Suprapubic skin (tissue), 4 donors: ENCODE measurements at places on chromosomes 5 and 9.

GRCh38 chr5:151107738-151108520 lies 27.1 kb upstream of the TNIP1 start:
- no peak for DNase-seq

GRCh38 chr5:180858586-180858985 lies 2.5 kb downstream of the ZFP62 start:
- no peak for DNase-seq

DNA sequence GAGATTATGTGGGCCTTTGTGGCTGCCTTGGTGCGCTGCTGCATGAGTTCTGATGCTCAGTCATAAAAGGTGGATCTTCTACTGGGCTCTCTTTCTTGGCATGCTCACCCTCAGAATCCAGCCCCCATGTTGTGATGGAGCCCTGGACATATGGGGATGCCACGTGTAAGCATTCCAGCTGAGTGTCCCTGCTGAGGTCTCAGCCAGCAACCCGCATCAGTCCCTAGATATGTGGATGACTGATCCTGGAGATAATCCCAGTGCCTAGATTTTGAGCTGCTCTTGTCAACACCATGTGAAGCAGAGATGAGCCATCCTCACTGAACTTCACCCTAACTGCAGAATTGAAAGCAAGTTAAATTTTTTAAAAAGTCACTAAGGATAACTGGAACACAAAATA lies 390.1 kb downstream of the DMRT2 start:
- no peak for DNase-seq

DNA sequence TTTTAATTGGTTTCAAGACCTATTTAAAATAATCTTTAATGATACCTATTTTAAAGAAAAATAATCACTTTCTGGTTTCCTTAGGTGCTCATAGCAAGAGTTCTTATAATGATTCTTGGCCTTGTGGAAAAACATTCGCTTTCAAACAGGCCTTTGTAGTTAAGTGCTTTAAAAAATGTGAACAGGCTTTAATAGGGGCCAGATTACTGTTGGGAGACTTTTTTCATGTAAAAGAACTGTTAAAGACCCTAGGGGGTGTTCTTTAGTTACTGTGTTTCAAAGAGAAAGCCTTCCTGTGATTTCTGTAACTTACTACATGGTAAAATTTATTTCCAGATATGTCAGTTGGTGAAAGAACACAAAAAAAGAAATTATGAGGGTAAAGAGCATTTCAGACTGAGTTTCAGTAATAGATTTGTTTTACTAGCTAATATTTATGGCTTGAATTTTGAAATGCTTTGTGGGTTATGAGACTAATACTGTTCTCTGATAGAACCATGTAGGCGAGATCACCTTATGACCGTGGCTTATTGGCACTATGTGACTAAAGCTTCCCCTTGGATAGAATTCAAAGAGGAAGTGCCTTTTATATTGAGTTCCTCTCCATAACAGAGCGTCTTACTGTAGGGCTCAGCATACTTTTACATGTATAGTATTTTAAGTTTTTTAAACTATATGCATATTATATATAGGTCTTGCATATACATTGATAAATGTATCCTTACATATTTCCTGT lies 70.7 kb downstream of the CSNK1G3 start:
- DNase-seq = no peak

DNA sequence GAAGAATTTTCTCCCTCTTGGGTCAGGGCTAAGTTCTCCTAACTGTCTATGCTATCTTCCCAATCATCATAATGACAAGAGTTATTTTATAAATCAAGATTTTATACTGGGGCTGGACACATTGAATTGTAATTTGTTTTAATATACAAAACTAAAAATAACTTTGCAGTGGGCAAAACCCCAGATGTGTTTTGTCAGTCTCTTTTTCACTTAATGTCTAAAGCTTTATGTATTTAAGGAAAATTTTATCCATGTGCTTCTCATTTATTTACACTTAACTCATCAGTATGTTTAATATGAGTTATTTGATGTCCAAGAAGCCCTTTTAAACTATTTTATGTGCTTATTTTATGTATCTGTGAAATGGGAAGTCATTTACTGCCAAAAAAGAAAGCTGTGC lies 362.8 kb upstream of the ADAMTSL1 start:
- DNase-seq = no peak

- no peak for DNase-seq
Observed at GRCh38 chr5:154625031-154625430, 130.1 kb upstream of the LARP1 start.

- DNase-seq = no peak
Observed at GRCh38 chr5:68032216-68032762, 183.3 kb upstream of the PIK3R1 start.

- no peak for DNase-seq
Observed at GRCh38 chr5:96633820-96634219, 28.4 kb upstream of the CAST start.

DNA sequence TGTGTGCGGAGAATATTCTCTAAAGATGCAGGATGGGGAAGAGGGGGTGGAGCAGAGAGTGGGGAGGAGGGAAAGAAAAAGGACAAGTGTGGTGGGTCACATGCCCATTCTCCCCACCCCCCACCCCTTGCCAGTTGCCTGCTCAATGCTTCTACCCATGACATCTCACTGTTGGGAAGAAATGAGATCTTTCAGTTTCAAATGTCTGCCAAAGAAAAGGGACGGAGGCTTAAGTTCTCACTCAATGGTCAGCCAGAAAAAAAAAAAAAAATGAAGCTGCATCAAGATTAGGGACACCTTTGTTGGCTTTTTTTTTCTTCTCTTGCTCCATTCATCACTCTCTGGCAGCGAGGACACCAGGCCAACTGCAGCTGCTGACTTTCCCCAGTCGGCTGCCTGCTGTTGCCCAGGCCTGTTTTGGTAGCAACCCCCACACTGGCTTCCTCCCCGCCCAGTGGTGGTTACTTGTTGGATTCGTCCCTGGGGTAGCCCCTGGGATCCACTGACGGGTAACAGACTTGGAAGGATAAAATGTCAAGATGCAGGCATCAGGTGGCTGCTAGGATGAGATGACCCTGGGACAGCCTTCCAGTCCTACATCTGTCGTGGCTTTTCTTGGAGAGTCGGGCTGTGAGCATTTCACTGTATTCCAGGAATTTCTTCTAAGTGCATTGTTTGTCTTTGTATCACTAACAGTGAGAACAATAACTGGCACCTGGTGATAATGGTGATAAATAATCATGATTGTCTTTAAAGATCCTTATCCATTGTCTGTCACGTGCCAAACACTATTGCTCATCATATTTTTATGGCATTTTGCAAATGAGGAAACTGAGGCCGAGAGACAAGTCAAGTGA lies 9.1 kb downstream of the WWC1 start:
- DNase-seq = no peak

- no peak for DNase-seq
Observed at GRCh38 chr9:133852431-133852830, 114.3 kb upstream of the SARDH start.

GRCh38 chr5:448061-448765 lies 5.2 kb downstream of the EXOC3 start:
- DNase-seq = peak; percentile 77

DNA sequence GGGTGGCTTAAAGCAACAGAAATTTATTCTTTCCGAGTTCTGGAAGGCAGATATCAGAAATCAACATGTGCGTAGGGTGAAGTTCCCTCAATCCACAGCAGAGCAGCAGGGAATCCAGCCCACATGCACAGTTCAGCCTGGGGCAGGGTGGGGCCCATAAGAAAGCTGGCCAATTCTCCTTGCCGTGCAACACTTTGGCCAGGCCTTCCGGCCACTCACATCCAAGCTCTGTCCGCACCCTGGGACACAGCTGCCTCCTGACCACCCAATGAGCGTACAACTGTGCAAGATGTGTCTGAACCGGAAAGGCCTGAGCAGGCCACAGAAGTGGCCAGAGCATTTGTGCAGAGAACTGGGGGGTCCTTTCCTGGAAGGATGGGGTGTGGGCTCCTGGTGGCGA lies 274.9 kb downstream of the GADD45G start:
- peak; percentile 85 for DNase-seq

DNA sequence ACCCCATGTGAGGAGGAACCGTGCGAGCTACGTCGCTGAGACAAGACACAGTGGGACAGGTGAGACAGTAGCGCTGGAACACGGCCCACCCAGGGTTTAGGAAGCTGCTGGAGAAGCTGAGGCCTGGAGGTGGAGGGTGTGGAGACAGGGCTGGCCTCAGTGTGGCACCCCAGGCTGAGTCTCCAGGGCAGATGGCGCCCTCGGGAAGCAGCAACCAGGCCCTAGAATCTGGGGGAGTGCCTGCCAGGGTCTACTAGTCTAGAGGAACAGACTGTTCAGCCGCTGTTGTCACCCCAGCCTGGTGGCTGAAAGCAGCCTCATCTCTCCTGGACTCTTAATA lies 4.6 kb upstream of the TERT start:
- peak; percentile 77 for DNase-seq

- no peak for DNase-seq
Observed at GRCh38 chr9:109320331-109320741, 523 bp downstream of the EPB41L4B start.

DNA sequence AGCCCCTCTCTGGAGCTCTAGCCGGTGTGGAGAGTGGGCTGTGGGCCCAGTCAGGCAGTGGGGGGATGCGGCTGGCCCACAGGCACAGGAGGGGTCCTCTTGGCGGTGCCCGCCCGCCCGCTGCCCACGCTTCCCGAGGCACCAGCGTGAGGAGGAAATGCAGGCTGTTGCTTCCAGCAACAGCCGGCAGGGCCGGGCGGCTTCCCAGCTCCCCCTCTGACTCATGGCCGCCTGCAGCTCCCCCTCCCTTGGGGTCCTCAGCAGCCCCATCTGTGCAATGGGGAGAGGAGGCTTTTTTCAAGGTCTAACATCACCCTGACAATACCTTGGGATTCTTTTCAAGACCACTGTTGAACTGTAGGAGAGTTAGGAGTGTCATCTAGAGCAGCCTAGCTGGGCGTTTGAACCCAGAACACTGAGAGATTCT lies 10.4 kb downstream of the CXXC5 start:
- no peak for DNase-seq

GRCh38 chr5:69305512-69305911 lies 27.1 kb downstream of the CCDC125 start:
- DNase-seq = no peak

GRCh38 chr5:137880313-137880712 lies 8.9 kb upstream of the PKD2L2 start:
- no peak for DNase-seq

DNA sequence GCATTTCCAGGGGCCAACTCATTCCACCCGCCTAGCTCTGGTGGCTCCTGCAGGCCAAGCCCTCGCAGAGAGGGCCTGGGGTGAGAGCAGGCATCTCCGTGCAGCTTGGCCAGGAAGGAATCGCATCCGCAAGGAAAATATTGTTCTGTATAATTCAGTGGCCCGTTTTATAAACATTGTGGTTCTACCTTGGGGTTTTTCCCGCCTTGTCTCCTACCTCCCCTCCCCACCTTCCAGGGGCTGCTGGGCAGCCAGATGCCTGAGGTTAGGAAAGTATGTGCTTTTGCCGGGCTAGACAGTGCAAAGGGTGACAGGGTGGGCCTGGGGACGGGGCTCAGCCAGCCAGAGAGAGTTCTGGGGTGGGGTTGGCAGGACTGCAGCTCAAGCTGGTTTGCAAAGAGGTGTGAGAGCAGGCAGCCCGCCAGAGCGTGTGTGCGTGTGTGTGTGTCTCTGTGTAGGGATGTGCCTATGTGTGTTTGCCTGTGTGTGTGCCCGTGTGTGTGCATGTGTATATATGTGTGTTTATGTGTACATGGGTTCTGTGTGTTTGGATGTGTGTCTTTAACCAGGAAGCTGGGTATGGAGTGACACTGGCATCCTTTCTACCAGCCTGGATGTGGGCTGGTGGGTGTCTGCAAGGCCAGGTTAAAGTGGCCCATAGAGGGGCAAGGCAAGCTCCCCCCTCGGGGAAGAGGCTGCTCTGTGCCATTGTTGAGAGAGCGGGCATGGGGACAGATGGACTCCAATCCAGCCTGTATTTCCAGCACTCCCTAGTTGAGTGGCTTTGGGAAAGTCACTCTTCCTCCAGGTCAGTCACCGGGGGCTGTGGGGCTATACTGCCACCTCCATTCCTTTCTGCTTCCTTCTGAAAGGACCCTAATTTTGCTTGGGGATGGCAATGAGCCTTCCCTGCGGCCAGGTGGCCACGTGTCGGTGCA lies 10.6 kb upstream of the SLC2A6 start:
- no peak for DNase-seq

DNA sequence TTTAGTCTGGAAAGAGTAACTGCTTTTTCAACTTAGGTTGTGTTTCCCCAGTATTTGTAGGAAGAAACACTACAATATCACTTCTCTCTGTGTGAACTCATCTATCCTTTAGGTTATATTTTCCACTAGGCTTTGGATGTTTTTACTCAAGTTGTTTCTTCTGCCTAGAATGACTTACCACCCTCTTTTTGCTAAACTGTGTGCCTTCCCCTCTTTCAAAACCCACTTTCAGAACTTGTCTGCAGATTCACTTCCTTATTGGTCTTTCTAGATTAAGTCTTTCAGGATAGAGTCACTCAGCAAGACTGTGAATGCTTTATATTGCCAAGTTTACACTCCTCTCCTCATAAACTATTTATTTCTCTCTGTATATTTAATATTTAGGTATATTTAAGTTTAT lies 14.2 kb upstream of the CAST start:
- DNase-seq = no peak

DNA sequence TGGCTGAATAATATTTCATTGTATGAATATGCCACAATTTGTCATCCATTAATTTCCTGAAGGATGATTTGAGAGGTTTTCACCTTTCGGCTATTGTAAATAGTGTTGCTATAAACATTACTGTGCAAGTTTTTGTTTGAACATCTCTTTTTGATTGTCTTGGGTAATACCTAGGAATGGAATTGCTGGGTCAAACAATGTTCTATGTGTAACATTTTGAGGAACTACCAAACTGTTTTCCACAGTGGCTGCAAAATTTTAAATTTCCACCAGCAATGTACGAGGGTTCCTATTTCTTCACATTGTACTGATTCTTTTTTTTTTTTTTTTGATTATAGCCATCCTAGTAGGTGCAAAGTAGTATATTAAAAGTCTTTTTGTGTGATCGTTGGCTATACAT lies 63.8 kb upstream of the ANKH start:
- DNase-seq = no peak

DNA sequence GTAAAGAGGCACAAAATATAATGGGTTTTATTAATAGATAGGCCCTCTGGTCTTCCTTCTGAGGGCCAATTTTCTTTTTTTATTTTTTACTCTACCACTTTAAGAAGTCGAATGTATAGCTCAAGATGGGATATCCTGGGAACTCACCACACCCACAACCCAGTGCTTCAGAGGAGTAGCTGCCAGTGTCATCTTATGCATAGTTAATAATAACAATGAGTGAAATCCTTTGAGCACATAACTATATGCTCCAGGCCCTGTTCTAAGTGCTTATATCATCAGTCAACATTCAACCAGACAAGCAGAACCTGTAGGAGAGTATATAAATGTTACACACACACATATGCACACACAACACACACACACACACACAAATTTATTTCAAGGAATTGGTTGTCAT lies 150.3 kb upstream of the ACTBL2 start:
- no peak for DNase-seq

- DNase-seq = peak; percentile 64
Observed at GRCh38 chr9:109779711-109780452, at the start of gene PALM2AKAP2. Gene PALM2AKAP2 (plus strand): TSS chr9:109780198. CDS start chr9:109780489, 291 bp downstream.

DNA sequence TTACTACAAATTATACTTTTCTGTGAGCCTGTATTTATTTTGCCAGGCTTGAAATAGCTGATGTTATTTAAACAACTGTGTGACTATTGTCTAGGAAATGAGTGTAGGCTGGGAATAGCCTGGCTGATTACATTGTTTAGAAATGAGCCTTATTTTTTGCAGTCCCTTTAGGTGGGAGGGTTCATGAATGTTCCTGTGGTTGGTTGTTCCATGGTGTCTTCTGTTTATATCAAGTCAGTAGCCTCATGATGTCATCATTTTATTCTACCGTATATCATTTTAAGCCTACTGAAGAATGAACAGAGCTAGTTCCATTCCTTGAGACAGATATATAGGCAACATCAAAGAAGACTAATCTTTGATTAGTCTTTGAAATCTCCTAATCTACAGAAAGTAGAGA lies 53.1 kb downstream of the MAP1B start:
- DNase-seq = no peak
